Immature natural killer cell (primary cell): ENCODE measurements at places on chromosomes 2 and 18.

DNA sequence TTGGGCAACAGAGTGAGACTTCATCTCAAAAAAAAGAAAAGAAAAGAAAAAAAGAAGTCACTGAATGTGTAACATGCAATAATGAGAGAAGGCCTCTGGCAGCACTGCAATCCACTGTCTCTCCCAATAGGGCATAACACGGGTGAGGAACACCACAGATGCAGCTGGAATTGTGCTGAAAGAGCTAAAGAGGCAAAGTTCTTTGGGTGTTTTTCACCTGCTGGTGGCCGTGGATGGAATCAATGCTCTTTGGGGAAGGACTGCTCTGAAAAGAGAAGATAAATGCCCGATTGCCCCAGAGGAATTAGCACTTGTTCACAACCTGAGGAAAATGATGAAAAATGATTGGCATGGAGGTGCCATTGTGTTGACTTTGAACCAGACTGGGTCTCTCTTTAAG is 31.0 kb upstream of the CYBRD1 start:
- no peaks in the 10 kb centered on the region for H3K27me3 ChIP-seq
- H3K36me3 ChIP-seq: peaks cover 26% of the 10 kb centered on the region
- H3K27ac ChIP-seq: no peak overlapping the region
- no peak for DNase-seq

- no peak overlapping the region for H3K27ac ChIP-seq
- no peak for DNase-seq
- H3K36me3 ChIP-seq: peaks cover 5% of the 10 kb centered on the region
- H3K4me1 ChIP-seq: peaks cover 27% of the 10 kb centered on the region
- H3K4me3 ChIP-seq: no peak overlapping the region
- peaks cover 9% of the 10 kb centered on the region for H3K27me3 ChIP-seq
Observed at GRCh38 chr2:230983566-230983965, 12.4 kb upstream of the SPATA3 start.

DNA sequence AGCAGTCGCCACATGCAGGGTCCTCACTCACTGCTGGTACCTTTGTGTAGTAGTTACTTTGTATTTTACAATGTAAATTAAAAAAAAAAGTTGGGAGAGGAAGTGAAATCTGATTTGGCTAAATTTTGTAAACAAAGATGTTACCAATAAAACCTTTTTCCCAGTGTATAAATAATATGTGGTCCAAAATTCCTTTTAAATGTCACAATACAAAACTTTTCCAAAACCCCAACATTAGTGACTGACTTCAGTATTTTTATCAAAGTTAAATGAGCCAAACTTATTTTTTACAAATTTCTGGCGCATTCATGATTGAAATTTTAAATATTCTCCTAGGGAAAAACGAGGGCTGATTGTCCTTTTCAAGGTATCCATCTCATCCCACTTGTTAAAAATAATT is 239.9 kb downstream of the AGAP1 start:
- peaks cover 16% of the 10 kb centered on the region for H3K4me1 ChIP-seq
- H3K4me3 ChIP-seq: no peak overlapping the region
- H3K27ac ChIP-seq: no peak overlapping the region
- H3K36me3 ChIP-seq: peaks cover 5% of the 10 kb centered on the region
- no peak for DNase-seq

- DNase-seq: no peak
- H3K27me3 ChIP-seq: peaks cover 6% of the 10 kb centered on the region
- no peaks in the 10 kb centered on the region for H3K4me1 ChIP-seq
- H3K27ac ChIP-seq: no peak overlapping the region
Observed at GRCh38 chr2:168934826-168935225, 33.7 kb downstream of the G6PC2 start.

DNA sequence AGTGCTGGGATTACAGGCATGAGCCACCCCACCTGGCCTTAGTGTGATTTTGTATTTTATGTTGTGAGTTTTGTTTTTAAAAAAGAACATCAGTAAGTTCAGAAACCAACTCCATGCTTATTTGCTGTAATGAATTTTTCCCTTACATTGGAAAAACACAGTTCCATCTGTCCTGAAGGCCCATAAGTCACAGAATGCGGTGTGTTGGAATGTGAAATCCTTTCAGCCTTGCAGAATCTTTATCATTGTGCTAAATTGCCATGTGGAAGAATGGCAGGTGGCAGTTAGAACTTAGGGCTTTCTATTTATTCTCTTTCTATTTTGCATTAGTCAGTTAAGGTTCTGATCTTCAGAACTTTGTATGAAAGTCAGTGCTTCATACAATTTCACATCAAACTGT is 52.6 kb downstream of the NEDD4L start:
- no peaks in the 10 kb centered on the region for H3K36me3 ChIP-seq
- peaks cover 7% of the 10 kb centered on the region for H3K27me3 ChIP-seq
- no peaks in the 10 kb centered on the region for H3K4me1 ChIP-seq
- no peak overlapping the region for H3K27ac ChIP-seq
